Fibroblast of skin of left quadriceps (primary cell): ENCODE measurements at places on chromosomes 5 and 9.
A peak's percentile ranks its signal among the peaks of the same experiment; 100 is the strongest.

- DNase-seq = no peak
These were observed 119.2 kb downstream of the FGF18 start for GRCh38 chr5:171538681-171539080.

DNA sequence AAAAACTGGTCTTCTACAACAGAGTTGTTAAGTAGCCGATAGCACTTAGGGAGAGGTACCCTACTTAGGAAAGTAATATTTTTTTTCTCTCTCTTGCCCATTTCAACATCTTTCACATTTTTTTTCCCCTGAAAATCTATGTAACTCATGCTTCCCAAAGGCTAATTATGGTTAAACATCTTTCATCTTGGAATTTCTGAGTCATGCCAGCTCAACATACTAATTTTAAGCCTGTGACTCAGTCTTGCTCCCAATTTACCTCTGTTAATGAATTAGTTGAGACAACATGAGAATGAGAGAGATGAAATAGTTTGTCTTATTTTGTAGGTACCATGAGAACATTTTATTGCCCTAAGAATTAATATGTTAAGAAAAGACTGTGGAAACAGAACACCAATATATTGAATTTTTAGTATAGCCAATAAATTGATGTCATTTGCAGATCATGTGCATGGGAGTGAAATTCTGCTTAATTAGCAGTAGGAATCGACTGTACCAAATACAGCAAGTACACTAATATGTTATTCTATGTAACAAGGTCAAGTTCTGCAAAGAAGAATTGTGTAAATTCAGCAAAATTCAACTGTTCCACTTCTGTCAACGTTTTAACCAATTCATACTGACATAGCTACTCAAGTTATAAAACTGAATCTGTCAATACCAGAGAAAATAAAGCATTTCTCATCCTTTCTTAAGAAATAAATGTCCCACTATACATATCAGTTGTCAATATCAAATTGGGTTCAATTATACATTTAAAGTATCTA lies 550.0 kb downstream of the PTPRD start:
- DNase-seq = peak; percentile 78

- peak; percentile 91 for DNase-seq
These were observed 20.3 kb upstream of the ARRDC3 start for GRCh38 chr5:91403438-91403837.

- peak; percentile 54 for DNase-seq
These were observed 28.2 kb upstream of the LPAR1 start for GRCh38 chr9:111066468-111066867.

- DNase-seq = no peak
These were observed 39.6 kb upstream of the SAP30L start for GRCh38 chr5:154406231-154406630.

GRCh38 chr9:93533863-93534262 lies 42.5 kb upstream of the PHF2 start:
- DNase-seq = no peak

GRCh38 chr5:111236348-111236747 lies 12.2 kb downstream of the CAMK4 start:
- no peak for DNase-seq

DNA sequence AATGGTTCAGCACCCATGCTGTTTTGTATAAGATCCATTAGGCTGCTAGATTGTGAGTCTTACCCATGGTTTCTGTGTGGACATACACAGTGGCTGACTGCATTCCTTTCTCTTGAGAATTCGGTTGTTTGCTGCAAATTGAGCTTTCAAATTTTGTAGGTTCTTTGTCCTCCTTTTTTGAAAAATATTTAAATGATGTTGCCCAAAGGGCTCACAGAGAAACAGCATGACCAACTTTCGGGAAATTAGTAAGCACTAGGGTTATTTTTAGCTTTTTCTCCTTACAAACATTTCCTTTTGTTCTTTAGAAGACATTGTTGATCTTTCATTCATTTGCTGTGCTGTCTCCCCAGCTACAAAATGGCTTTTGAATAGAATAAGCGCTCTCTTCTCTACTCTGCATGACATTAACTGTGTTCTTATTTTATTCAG lies 79.4 kb downstream of the NLN start:
- peak; percentile 39 for DNase-seq

GRCh38 chr9:27800159-27800558 lies 226.9 kb upstream of the C9orf72 start:
- no peak for DNase-seq

DNA sequence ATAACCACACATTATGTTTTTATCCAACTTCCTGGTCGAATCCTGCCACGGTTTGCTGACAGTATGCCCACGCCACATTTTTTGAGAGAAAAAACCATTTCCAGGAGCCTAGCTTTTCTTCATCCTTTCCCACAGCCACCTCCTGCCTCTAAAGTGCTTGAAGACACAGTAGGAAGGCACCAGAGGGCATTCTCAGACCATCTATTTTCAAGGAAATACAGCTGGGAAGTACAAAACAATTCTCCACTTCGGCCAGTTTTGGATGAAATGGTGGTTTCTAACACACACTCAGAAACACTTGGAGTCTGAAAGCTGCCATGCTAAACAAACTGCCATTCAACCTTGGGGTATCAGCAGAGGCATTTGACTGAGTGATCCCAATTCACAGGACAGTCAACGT lies 86.3 kb upstream of the RPS23 start:
- DNase-seq = no peak

DNA sequence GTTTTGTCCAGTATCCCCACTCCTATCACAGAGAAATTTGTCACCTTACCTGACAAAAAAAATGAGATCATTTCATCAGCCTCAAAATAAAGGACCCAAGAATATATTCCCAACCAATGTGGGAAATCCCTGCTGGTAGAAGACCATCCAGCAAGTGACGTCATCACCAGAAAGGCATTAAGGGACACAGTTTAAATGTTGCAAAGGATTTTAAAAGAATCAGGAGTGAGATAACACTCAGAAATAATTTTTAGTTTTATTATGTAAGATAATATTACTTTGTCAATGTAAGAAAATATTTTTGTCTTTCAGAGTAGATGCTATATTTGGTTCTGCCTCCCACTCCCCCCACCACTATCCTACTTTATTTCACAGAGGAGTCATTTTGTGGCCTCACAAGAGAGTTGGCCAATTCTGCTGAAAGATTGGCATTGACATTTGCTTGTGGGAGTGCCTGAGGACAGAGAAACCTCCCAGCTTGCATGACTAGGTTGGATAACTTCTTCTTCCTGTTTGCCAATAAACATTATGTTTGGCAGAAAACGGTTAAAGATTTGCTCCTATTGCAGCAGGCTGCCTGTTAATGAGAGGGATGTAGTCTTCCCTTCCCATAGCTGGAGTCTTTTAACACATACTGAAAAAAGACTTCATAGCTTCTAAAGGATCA lies 288.6 kb upstream of the DAB2 start:
- DNase-seq = no peak

- peak; percentile 87 for DNase-seq
These were observed 16.2 kb downstream of the ATPSCKMT start for GRCh38 chr5:10233505-10233904.

DNA sequence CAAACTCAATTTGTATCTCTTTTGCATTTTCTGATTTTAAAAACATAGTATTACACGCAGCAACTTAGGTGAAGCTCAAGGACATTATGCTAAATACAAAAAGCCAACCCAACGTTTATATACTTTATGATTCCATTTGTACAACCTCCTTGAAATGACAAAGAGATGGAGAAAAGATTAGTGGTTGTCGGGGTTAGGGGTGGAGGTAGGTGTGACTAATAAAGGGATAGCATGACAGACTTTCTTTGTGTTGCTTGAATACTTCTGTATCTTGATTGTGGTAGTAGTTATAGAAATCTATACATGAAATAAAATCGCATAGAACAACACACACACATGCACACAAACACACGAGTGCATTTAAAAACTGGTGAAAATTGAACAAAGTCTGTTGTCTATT lies 42.5 kb upstream of the EFNA5 start:
- DNase-seq = no peak

DNA sequence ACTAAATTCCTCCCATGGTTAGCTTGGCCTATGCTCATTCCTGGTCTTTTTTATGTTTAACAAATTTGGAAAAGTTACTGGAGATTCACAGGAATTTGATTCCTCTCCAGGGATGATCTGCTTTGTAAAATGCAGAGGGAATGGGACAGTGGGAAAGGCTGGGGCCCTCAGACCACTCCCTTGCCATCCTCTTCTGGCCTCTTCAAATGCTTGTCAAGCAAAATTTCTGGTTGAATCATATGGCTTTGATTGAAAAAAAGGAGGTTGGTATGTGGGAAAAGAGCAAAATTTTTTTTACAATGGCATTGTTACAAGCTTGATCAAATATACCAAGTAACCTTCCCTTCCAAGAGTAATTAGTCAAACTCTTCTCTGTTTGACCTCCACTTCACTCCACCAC lies 225.1 kb downstream of the PIK3R1 start:
- DNase-seq = no peak

- no peak for DNase-seq
These were observed 1026.5 kb downstream of the NR2F1-AS1 start for GRCh38 chr5:92554447-92555085.

DNA sequence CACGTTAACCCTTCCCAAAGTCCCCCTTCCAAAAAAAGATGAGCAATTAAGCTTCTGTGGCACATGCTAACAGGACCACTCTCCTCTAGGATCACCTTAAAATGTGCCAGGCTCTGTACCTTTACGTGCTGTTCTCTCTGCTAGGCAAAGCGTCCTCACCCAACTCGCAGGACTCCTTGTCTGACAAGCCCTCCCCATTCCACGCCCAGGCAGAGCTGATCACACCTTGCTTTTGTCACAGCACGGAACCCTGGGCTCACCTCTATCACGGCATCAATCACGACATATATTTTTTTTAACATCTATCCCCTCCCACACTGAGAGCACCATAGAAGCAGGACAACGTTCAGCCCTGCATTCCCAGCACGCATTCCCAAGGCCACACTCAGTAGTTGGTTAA lies 47.1 kb downstream of the CDK5RAP2 start:
- DNase-seq = no peak

- DNase-seq = no peak
These were observed 65.6 kb upstream of the MAP1B start for GRCh38 chr5:72041654-72042053.

GRCh38 chr9:137149942-137150616 lies 11.1 kb downstream of the GRIN1 start:
- no peak for DNase-seq

DNA sequence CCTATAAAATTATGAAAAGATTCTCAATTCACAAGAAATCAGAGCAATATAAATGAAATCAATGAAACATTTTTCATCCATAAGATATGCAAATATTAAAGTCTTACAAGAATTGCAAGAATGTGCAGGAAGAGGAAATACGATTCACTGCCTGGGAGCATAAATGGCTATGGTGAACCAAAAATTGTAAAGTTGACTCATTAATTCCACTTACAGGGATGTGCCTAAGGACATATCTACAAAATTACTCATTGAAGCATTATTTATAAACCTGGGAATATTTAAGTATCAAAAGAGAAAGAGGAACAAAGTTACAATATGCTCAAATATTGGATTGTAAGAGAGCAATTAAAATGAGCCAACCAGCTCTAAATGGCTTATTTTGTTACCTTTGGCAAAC lies 6.9 kb upstream of the NIPSNAP3A start:
- peak; percentile 53 for DNase-seq

DNA sequence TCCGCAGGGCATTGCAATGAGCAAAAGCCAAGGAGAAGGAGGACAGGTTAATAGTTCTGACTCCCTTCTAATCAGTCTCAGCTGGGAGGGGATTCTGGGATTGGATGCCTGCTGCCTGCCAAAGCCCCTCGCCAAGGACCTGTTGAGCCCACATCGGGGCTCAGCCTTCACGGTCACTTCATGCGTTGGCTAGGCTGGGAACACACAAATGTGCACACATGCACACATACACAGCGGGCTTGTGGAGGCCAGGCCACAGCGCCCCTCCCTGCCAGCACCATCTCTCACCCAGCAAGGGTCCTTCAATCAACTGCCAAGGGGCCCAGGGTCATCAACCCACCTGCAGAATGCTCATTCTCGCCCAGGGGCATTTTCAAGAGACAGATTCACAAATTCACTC lies 113.9 kb downstream of the C5orf15 start:
- DNase-seq = no peak

DNA sequence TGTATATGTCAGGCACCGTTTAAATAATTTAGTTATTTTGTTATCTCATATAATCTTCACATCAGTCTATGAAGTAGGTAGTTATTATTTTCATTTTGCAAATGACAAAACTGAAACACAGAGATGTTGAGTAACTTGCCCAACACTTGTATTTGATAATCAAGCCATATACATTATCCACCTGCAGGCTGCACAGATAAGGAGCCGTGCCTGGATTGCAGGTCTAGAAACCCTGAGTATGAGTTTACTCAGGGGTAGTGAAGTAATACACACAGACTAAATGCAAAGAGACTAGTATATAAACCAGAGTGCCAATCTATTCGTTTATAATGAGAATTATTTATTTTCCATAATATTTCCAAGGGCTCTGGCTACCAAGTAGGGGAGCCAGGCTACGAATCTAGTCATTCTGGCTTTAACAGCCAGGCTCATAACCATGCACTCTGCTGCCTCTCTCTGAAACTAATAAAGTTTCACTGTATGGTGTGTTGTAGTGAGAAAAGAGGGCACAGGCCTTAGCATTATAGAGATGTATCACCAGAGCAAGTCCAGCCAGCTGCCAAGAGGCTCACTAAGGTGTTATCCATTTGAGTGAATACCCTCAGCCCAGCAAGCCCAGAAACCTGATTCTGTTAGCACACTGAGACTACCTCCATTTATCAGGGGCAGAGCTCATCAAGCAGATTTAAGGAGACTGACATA lies 4.5 kb downstream of the HEMGN start:
- DNase-seq = no peak

DNA sequence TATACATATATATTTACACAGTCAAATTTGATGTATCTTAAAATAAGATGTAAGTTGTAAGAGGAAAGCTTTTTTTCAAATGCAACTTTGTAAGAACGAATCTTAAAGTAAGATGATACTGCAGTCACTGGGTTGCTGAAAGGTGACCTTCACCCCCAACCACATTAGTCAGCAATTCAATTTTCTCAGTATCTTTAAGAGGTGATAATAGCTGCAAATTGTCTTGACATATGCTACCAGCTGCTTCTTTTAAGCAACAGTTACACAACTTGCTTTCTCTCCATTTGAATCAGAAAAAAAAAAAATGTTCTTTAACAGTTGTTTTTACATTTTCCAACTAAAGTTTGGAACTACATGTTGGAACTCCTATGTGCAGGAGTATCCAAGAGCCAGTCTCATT lies 246.6 kb upstream of the CCNG1 start:
- DNase-seq = no peak

DNA sequence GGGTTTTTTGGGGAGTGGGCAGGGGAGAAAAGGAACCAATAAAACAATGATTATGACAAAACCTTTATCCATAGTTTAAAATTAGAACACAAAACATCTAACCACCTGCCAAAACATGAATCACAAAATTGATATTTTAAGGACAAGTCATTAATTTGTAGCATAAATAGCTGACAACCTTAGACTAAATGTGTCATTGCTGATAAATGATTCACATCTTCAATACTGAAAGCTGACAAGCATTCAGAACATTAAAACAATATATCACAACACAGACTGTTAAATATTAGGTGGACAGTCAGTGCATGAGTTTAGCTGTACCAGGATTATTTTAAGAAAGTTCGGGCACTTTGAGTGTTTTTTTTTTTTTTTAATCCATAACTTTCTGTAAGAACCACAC lies 71.5 kb downstream of the NR3C1 start:
- no peak for DNase-seq
